Esophagus muscularis mucosa (tissue), 4 donors: ENCODE measurements at places on chromosomes 1 and 21. TPM values are rescaled to one million over a fixed set of nuclear protein-coding genes. Genes with fewer than 3 reads are reported as not detected.

LRRC39 gene
- total RNA-seq = 0.50 TPM

TTLL10 gene
- total RNA-seq = 0.17 TPM

B3GALT5 gene
- total RNA-seq = 1.2 TPM

S100A1 gene
- total RNA-seq = 4.3 TPM

CFAP74 gene
- not detected for total RNA-seq

EXO1 gene
- 1.5 TPM for total RNA-seq

PARS2 gene
- 5.0 TPM for total RNA-seq

MATN1 gene
- total RNA-seq = not detected

PALMD gene
- total RNA-seq = 23.2 TPM

GRCh38 chr21:44846485-44847260, 26.8 kb downstream of the PTTG1IP start:
- DNase-seq = peak; percentile 94

- DNase-seq = no peak
Observed at GRCh38 chr1:84971957-84972356, 25.0 kb downstream of the MCOLN2 start.

DNA sequence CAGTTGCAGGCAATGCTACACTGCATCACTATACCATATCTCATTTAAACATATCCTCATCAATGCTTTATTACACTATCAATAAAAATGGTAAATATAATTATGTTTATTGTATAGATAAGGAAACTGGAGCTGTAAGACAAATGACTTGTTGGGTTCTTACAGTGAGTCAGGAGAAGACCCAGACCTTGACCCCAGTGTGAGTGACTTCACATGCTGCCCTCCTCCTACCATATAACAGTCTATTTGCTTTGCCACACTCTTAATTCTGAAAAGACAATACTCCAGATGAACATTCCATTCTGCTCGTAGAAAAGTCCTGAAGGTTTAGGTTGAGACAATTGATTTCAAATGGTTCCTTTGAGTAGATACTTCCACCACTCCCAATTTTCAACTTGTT, 550.5 kb downstream of the PLPP3 start:
- no peak for DNase-seq

- no peak for DNase-seq
Observed at GRCh38 chr1:232047473-232047872, 420.9 kb downstream of the DISC1 start.

DNA sequence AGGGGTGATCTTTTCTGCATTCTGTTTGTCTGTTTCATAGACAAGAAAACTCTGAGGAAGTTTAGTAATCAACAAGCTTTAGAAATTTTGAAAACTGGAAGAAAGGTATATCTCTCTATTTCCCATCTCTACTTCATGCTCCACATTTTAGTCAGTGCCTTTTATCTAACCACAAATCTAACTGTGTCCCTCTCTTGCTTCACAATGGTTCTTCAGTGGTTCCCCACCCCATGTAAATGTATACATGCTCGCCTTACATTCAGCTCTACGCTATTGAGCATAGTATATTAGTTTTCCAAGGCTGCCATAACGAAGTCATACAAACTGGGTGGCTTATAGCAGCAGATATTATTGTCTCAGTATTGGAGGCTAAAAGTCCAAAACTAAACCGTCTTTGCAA, 14.4 kb upstream of the SAMSN1 start:
- no peak for DNase-seq

GRCh38 chr1:112297536-112297935, 98.5 kb upstream of the CTTNBP2NL start:
- no peak for DNase-seq

- no peak for DNase-seq
Observed at GRCh38 chr1:61183471-61184039, 101.2 kb downstream of the NFIA start.

DNA sequence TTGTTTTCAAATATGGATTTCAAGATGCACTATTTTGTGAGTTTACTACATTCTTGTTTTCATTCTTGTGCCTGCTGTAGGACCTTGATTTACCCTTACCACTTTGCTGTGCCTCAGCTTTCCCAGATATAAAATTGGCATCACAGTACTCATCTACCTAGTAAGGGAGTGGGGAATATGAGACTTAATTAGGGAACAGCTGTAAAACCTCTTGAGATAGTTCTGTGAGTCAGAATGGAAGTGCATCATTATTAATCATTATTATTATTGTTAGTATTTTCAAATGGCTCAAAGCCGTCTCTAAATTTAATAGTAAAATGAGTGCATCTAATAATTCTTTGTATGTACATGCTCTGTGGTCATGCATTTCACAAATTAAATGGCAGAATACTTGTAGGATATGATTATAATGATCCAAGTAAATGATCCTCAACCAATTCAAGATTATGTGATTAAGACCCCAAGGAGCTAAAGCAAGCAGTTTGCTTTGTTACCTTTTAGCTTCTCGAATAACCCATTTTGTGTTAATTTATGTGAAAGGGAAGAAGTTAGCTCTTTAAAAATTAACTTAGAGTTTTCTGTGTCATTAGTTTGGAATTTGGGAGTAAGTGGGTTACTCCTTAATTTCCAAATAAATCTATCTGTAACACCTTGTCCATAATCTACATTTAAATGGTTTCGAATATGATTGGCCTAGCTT, 155.4 kb downstream of the NFIA start:
- no peak for DNase-seq

DNA sequence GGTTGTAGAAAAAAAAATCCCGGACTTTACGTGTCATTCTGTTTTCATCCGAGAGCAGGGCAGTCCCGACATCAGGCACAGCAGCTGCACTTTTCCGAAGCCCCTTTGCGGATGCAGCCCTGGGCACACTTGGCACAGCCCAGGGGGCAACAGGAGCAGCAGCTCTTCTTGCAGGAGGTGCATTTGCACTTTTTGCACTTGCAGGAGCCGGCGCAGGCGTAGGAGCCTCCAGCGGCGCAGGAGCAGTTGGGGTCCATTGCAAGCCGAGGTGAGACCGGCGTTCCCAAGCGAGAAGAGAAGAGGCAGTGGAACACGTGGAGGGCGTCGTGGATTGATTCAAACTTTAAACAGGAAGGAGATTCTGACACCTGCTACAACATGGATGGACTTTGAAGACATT, at the start of gene MT1HL1:
TSS of gene MT1HL1 (minus strand) at position 326 of the 400 bp plus-strand sequence. CDS start at position 257, 69 bp downstream.
- DNase-seq = peak; percentile 50

GRCh38 chr1:33697816-33698215, 166.1 kb upstream of the HMGB4 start:
- DNase-seq = peak; percentile 53

GRCh38 chr1:107147843-107148242, 7.0 kb downstream of the NTNG1 start:
- DNase-seq = no peak

DNA sequence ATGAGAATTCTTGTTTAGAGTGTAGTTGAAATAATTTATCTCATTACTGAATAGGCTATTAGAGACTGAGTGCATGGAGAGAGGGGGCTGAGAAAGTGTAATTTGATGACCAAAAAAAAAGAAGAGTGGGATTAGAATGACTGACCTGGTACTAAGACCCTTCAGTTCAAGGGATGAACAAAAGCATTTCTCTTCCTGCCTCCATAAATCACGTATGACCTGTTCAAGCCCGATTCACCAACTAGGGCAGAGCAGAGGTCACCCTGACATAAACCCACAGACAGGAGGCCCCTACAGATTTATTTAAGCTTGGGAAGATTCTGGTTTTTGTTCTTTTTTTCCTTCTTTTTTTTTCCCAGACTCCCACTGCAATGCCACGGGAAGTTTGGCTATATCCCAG, 123.7 kb upstream of the COP1 start:
- DNase-seq = no peak

GRCh38 chr1:230163205-230163604, 96.2 kb downstream of the GALNT2 start:
- DNase-seq = no peak

DNA sequence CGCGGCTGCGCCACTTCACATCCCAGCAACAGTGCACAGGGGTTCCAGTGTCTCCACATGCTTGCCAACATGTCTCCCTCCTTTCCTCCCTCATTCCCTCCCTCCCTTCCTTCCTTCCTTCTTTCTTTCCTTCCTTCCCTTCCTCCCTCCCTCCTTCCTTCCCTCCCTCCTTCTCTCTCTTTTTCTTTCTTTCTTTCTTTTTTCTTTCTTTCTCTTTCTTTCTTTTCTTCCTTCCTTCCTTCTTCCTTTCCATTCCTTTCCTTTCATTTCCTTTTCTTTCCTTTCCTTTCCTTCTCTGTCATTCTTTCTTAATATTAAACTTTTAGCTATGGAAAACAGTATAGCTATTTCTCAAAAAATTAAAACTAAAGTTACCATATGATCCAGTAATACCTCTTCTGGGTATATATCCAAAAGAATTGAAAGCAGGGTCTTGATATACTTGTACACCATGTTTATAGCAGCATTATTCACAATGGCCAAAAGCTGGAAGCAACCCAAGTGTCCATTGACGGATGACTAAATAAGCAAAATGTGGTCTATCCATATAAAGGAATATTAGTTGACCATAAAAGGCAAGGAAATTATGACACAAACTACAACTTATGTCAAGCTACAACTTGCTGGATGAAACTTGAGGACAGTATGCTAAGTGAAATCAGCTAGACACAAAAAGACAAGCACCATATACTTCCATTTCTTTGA, 55.0 kb upstream of the TLR5 start:
- no peak for DNase-seq

DNA sequence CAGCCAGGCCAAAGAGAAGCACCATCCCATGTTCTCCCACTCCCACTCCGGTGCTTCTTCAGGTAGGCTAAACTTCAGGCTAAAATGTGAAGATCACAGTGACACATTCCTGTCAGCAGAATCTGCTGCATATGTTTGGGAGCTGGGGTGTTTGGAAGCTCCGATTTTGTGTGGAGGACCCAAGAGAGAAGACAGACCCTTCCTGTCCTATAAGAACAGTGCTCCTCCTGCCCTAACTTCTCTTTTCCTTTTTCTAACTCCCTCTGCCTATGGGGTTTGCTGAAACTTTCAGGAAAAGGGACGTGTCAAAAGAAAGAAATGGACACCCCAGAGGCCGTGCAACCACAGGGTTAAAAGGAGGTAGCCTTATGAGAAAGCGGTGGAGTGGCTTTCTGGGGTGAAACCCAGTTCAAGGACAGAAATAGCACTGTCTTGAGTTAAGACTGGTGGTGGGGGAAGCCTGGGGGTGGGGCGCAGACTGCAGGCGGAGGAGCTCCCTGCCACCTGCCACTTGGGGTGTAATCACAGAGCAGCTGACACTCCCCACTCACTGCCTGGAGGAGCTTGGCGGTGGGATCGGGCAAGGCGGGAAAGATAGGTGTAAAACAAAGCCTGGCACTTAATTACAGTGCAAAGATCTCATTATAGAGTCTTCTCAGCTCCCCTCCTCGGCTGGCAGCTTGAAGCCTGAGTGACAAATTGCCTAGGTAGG, 645 bp upstream of the TLR5 start:
- DNase-seq = no peak

GRCh38 chr1:163202833-163203451, at the start of gene RGS5:
TSS of gene RGS5 (minus strand) at chr1:163202916. CDS start at chr1:163202835, 81 bp downstream.
- no peak for DNase-seq

- no peak for DNase-seq
Observed at GRCh38 chr1:64495878-64496277, 25.9 kb downstream of the CACHD1 start.

GRCh38 chr1:91683598-91683951, 182.9 kb downstream of the CDC7 start:
- peak; percentile 70 for DNase-seq

DNA sequence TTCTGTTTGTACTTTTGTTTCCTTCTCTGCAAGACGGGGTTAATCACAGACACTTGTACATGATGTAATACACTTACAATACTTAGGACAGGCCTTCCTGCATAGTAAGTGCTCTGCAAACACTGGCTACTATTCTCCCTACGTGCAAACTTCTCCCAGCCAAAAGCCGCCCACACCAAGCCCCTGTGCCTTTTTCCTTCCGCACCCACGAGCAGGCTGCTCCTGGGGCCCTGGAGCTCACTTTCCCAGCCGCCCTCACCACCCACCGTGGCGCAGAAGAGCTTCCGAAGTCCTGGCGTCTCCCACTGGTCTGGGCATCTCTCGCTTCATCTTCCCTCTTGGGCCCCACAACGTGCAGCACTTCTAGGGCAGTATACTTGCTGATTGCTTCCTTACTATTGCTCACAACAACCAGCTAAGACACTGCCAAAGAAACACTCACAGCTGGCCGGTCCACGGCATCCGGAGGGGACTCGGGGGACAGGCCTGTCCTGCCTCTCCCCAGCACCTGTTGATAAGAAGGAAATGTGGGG, 22.5 kb upstream of the GPR157 start:
- DNase-seq = no peak

GRCh38 chr1:162230096-162230495, 146.6 kb downstream of the SPATA46 start:
- no peak for DNase-seq

DNA sequence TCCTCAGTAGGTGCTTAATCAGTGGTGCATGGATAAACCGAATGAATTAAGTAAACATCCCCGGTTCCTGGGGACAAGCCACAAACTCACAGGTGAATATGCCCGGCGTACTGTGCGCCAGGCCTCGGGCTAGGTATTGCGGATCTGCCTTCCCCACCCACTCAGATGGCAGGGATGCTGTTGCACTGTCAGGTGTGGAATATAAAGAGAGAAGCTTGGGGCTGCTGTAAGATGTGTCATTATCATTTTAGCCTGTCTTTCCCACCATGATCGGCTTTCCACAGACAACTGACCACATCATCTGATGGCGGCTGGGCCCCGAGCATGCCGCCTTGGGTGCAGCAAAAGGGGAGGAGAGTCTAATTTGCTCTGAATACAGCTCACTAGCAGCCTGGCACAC, 45.4 kb upstream of the LRP8 start:
- peak; percentile 66 for DNase-seq

DNA sequence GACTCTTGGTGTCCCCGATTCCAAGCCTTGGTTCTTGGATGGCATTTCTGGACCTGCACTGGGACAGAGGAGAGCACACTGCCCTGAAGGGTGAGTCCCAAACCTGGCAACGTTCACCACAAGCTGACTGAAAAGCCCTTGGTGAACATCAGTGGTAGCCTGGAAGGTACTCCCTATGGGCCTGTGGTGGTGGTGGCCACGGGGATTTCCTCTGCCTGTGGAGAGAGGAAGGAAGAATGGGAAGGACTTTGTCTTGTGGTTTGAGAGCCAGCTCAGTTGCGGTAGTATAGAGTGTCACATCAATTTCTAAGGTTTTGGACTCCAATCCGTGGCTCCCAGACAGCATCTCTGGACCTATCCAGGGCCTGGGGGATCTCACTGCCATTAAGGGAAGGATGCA, 50.7 kb downstream of the DNAH14 start:
- no peak for DNase-seq

- DNase-seq = no peak
Observed at GRCh38 chr1:90474731-90475130, 242.4 kb downstream of the BARHL2 start.

- DNase-seq = no peak
Observed at GRCh38 chr21:30882866-30883597, 1.7 kb upstream of the KRTAP11-1 start.

- DNase-seq = no peak
Observed at GRCh38 chr1:77697441-77697840, 15.0 kb upstream of the ZZZ3 start.

GRCh38 chr1:228937851-228938536, 202.7 kb downstream of the RHOU start:
- no peak for DNase-seq
